ENCODE measurements at places on chromosomes 5 and 9.

DNA sequence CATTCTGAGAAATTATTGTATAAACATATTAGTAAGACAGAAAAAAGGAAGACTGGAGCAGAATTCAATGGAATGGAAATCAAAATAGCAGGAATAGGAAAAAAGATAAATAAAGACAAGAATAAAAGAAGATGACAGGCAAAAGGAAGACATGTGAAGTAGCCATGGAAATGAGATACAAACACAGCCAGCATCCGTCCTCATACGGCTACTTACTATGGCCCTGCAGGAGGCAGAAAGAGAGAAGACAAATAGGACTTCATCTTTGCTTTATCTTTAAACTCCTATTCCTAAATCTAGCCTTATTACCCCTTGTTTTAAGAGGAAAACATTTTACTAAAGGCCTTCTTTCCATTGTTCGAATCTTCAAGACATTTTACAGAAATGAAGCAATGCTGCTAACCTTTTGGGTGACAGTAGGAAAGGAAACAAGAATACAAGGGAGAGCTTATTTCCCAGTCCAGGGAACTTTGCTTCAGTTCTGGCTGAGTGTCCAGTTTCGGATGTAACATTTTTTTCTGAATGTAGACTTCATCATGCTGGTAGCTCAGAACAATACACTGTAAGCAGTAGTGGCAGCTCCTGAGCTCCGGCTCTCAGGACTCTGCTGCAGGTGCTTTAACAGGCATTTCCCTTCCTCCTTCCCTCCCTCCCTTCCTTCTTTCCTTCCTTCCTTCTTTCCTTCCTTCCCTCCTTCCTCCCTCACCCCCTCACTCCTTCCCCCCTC lies 106.4 kb upstream of the SLC12A2 start:
- no peak for DNase-seq

DNA sequence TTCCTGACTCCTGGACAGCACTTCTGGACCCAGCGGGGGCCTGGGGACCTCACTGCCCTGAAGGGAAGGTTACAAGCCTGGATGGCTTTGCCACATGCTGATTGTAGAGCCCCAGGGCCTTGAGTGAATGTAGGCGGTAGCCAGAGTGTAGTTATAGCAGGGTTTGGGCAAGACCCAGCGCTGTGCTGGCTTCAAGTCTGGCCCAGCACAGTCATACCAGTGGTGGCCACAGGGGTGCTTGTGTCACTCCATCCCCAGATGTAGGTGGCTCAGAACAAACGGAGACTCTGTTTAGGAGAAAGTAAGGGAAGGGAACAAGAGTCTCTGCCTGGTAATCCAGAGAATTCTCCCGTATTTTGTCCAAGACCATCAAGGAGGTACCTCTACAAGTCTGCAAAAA lies 84.6 kb downstream of the STARD4 start:
- no peak for DNase-seq

- no peak for DNase-seq
Observed at GRCh38 chr5:77355080-77355479, 137.0 kb downstream of the WDR41 start.

- no peak for DNase-seq
Observed at GRCh38 chr5:45105491-45105994, 296.8 kb downstream of the MRPS30 start.

GRCh38 chr9:107137495-107138202 lies 145.4 kb upstream of the RAD23B start:
- no peak for DNase-seq

DNA sequence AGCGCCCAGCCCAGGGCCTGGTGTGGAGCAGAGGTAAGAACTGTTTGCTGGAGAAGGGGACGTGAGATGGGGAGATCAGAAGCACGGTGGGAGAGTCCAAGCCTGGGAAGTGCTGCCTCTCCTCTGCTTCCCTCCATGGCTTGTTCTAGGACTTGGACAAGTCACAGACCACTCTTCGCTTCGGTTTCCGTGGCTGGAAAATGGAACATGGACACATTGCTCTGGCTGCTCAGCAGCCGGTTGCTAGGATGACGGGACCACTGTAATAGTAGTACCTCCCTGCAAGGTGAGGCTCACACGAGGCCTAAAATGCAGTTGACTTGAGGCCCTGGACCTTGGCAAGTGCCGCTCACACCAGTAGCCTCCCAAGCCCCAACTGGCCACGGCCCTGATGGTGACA lies 175.8 kb upstream of the FSTL4 start:
- DNase-seq, result no peak

DNA sequence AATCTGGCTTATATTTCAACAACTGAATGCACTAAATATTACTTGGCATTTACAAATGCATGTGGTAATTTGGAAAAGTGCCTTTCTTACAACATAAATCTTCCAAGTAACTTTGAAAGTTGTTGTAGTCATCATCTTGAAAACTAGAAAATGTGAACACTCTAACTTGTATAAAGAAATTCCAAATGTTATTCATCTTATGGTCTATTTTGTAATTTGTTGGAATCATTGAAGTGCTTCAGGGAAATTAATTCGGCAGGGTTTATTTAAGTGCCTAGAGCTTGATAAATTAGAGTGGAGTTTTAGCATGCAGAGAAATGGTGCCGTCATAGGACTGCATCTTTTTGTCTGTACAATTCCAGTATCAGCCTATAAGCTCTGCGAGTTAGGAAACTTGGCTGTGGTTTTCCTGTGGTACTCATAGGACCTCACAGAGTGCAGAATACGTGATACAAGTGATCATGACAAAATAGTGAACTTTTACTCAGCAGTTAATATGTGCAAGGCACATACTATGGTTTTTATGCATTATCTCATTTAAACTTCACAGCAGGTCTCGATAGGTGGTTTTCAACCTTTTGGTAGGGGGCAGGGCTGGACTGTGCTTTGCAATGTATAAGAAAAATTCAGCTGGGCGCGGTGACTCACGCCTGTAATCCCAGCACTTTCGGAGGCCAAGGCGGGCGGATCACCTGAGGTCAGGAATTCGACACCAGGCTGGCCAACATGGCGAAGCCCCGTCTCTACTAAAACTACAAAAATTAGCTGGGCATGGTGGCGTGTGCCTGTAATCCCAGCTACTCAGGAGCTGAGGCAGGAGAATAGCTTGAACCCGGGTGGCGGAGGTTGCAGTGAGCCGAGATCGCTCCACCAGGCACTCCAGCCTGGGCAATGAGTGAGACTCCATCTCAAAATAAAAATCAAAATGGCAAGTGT lies 79.6 kb downstream of the RAI14 start:
- DNase-seq, result no peak

- DNase-seq, result no peak
Observed at GRCh38 chr9:113823421-113823820, 52.7 kb upstream of the ZNF618 start.

DNA sequence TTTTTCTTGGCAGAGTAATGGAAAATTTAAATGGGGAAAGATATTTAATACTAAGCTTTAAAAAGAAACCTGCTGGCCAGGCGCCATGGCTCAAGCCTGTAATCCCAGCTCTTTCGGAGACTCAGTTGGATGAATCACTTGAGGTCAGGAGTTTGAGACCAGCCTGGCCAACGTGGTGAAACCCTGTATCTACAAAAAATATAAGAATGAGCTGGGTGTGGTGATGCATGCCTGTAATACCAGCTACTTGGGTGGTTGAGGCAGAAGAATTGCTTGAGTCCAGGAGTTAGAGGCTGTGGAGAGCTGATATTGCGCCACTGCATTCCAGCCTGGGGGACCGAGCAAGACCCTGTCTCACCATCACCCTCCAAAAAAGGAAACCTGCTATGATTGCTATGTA lies 32.8 kb downstream of the TUT7 start:
- no peak for DNase-seq

GRCh38 chr9:33637881-33638280 lies 113.8 kb downstream of the ANKRD18B start:
- DNase-seq, result no peak

DNA sequence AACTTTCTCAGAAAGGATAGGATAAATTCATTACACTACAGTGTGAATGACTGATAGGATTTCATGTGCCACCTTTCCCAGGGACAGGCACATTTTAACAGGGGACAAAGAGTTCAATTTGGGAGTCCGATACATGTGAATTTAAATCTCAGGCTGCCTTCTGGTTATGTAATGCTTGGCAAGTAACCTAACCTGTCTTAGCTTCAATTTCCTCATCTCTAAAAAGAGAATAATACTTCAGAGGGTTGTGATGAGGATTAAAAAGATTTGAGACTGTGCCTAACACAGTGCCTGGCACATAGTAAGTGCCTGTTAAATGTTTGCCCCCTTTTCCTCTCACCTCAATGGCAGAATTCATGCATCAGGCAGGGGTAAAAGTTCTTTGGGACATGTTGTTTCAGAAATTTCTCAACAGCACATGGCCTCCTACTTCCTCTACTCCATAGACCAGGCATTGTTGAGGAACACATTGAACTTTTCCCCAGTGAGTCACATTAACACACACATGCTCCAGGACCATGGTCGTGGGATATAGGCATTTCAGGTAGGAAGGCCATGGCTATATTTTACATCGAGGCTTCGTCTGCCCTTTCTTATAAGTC lies 94.6 kb upstream of the EGFLAM start:
- DNase-seq, result no peak

DNA sequence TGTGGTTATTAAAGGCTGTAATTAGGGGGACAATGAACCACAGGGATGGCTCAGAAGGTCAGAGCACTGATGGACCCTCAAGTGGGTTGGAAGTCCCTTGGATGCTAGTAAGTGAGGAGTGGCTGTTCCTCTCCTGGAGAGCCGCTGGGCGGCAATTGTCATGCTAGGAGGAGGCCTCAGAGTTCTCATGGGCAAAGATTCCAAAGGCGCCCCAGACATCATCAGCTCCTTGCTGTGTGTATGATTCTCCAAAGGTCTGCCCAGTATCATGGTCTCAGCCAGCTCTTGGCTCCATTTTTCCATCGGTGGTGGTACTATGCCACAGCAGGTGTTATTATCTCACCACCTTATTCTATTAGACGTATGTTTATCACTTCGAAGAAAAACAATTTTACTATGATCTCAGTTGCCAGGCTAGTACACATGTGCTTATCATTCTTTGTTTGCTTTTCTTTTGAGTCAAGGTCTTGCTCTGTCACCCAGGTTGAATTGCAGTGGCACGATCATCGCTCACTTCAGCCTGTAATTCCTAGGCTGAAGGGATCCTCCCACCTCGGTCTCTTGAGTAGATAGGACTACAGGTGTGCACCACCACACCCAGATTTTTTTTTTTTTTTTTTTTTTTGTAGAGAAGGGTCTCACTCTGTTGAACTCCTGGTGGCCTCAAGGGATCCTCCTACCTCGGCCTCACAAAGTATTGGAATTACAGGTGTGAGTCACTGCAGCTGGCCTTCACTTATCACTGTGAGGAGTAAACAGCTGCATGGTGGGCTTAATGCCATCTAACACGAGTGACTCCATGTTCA lies 46.8 kb downstream of the EXOSC2 start:
- DNase-seq, result no peak

DNA sequence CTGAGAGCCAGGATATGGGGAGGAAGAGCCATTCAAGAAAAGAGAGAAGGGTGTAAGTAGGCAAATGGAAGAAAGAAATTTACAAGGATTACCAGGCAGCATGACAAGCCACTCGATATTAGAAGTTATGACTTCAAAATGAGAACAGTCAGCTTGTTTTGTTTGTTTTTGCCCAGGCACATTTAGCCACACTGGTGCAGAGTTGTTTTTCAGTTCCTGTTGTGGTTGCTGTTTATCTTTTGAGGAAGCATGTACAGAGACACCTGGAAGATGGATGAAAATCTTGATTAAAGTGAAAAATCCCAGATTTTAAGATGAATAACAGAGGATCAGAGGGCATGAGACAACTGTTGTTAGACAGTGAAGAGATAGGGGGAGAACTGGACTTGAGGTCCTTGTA lies 199.1 kb downstream of the MTRR start:
- DNase-seq, result no peak

GRCh38 chr9:117466111-117466510 lies 51.3 kb upstream of the ASTN2 start:
- no peak for DNase-seq

DNA sequence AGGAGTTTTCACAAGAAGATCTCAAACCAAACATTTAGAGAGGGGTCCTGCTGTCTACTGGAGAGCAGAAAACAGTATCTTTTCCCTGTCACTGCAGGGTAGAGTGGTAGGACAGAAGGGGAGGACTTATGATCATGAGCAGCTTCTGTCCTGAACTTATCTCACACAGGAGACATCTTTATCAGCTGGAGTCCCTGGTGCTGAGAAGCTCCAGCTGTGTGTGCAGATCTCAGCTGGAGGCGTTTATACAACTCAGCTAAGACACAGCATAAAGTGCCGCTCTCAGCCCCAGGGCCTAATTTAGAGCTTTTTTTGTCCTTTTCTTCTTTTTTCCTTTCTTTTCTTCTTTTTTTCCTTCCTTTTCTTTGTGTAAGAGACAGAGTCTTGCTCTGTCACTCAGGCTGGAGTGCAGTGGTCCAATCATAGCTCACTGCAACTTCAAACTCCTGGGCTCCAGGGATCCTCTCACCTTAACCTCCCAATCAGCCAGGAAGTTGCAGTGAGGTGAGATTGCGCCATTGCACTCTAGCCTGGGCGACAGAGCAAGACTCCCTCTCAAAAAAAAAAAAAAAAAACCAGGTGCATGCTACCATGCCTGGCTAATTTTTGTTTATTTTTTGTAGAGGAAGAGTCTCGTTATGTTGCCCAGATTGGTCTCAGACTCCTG lies 31.9 kb downstream of the CCDC125 start:
- no peak for DNase-seq

DNA sequence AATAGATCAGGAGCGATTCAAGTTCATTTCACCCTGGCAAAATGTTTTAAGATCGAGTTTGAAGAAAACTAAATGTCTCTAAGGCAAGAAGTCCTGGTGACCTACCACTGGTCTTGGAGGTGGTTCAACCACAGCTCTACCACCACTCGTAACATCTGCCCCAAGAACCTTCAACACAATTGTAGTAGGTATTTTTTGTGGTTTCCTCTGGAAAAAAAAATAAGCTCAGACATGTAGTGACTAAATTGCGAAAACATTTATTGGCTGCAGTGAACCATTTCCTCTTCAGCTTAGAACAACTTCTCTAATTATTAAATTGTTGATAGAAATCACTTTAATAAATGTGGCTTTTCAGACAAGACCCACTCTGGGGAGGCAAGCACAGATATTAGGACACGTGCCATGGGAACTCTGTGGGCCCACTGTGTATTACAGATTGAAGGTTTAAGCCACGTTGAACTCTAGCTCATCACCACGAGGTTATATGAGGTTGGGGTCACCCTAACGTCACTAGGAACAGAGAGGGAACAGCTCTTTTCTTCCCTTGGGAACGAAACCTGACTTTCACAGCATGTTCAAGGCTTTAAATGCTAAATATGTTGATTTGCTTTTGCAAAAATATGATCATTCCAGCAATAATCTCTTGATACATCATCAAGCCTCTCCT lies 142.9 kb downstream of the HSD17B3 start:
- no peak for DNase-seq

DNA sequence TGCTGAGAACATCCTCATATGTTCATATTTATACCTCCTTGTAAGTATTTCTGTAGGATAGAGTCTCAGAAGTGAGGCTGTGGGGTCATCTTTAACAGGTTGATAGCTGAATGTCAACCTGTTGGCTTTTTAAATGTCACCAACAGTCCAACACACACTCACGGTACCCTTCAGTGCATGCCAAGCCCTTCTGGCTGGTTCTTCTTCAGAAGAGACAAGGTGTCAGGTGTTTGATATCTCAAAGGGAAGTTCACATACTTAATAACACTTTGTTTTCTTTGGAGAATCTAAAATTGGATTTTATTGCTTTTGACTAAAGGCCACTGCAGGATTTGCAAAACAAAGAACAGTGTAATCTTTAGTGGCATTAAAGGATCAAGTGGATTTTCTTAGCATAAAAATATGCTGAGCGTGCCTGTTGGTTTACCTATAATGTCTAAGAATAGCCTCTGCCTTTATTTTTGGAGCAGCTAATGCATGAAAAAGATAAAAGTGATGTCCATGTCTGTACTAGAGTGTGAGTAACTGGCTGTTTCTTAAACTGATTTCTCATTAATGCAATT lies 58.2 kb downstream of the RGS3 start:
- no peak for DNase-seq

All from stimulated activated CD4-positive, alpha-beta T cell treated with anti-CD3 and anti-CD28 coated beads, Interleukin-4, amount 100 ng/mL, for 1 hour (primary cell).